Effector memory CD8-positive, alpha-beta T cell (primary cell): ENCODE measurements at places on chromosomes 13 and 19.
A peak's percentile ranks its signal among the peaks of the same experiment; 100 is the strongest.

- no peak for DNase-seq
Observed at GRCh38 chr13:109345433-109345941, 440.9 kb downstream of the IRS2 start.

DNA sequence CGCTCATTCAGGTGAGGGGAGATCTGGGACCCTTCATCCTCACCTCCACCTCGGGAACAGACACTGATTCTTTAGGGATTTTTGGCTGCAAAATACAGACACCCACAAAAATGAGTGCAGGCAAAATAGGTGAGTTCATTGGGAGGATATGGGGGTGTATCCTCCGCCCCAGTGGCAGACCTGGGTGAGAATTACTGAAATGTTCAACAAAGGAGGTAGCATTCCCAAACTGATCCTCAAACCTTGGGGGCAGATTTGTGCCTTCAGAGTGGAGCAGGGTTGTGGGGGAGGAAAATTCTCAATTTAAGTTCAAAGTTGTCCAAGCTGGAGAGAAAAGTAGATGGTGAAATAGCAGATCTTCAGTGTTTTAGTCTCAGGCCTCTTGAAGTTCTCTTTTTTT, 31.3 kb upstream of the SIN3B start:
- DNase-seq, result no peak

DNA sequence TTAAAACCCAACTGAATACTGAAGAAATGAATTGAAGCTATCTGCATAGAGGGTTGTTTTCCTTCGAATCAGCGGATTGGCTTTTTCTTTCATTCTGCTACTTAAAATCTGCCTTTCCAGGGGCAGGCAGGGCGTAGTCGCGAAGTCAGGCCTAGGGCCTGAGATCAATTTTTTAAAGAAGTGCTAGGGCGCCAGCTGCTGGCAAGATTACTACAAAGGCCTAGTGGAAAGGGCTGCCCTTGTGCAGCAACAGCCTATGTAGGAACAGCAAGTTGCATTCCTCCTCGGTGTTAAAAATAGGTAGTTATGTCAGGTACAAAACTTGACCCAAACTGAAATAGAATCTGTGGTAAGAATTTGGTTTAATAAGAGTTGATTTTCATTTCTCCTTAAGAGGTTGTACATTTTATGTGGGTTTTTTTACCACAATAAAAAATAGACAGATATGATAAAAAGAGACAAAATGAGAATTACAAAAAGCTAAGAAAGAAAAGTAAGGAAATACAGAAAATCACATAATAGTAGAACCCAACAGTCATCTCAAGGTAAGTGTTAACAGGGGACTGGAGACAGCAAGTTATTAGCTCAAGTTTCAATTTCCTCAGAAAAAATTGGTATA, 9.5 kb upstream of the URAD start:
- DNase-seq, result no peak

DNA sequence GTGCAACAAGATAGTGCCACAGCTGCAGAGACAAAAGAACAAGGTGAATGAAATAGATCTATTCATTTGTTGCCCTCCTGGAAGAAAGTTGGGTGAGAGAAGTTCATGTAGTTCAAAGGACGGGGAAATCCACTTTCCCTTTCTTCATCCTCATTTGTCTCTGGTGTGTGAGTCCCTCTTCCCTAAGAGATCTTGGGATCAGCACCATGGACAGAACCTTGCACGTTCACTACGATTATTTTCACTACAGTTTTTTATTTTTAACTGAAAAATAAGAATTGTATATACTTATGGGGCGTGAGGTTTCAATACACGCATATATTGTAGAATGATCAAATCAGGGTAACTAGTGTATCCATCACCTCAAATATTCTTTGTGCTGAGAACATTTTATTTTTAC, 29.2 kb downstream of the NLRP5 start:
- no peak for DNase-seq

GRCh38 chr13:49315036-49315565, 67.4 kb downstream of the CDADC1 start:
- no peak for DNase-seq

DNA sequence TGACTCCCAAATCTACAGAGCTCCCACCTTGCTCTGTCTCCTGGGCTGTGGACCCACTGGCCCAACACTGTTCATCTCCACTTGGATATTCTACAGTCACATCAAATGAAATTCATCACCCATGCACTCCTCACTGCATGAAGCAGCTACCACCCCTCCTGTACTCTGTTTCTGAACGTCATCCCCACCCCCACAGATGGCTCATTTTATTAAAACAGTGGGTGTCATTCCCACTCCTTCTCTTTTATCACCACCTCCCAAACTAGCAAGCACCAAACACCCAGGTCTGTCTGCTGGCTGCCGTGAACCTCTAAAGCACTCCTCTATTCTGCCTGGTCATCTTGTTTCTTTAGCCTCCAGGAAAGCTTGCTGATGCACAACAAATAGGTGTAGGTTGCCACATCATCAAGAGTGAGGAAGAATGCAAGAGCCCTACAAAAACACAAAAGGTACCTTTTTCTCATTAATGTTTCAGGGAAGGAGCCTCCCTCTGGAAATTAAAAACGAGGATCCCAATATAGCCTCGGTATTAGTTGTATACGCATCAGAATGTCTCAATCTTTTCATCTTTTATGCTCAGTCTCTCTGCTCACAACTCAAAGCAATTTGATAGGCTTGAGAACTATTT, 91.8 kb downstream of the MIPEP start:
- DNase-seq, result no peak

- peak; percentile 11 for DNase-seq
Observed at GRCh38 chr13:32737111-32737571, 150.9 kb downstream of the PDS5B start.

DNA sequence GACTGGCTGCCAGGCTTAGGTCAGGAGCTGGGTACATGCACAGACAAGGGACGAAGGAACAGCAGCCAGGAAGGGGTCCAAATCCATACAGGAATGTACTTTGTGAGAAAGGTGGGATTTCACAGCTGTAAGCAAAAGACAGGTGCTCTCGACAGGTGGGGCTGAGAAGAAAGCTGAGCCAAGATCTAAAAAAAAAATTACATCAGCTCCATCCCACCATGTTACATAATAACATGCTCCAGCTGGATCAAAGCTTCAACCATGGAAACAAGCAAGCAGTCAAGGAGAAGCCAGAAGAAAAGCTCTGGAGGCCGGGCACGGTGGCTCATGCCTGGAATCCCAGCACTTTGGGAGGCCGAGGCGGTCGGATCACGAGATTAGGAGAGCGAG, 8.0 kb downstream of the UBXN6 start:
- no peak for DNase-seq

- no peak for DNase-seq
Observed at GRCh38 chr13:75800545-75800944, 164.4 kb downstream of the LMO7 start.

DNA sequence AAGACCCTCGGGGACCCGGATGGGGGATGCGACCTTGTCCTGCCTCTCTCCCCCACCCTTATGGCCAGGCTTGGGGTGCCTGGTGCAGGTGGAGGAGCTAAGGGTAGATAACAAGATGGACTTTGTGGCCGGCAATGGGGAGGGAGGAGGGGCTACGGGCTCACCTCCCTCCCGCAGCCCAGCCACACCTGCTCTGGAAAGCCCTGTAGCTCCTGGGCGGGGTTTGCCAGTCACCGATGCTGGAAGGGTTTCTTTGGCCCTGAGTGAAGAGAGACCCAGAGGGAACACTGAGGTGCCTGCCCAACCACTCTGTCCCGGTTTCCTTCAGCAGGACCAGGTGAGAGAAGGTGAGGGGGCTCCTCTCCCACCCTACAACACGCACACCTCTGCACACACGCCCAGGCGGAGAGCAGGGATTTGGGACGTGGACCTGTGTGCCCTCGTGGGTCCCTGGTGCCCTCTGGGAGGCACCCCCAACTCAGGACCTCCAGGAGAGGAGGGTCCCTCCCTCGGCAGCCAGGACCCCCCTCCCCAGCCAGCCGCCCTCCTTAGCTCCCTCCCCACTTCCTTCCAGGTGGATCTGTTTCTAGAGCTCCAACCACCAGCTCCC, at the start of gene FUT2:
Gene FUT2, plus strand, starts transcription at position 229 of the 610 bp plus-strand sequence. CDS start 6,986 bp downstream, outside the sequence.
- no peak for DNase-seq

GRCh38 chr19:23436944-23437343, 41.7 kb upstream of the ZNF91 start:
- no peak for DNase-seq

GRCh38 chr13:74325106-74325505, 190.9 kb upstream of the KLF12 start:
- no peak for DNase-seq

- DNase-seq, result no peak
Observed at GRCh38 chr19:31350693-31351055, 1.4 kb upstream of the TSHZ3 start.

- DNase-seq, result no peak
Observed at GRCh38 chr13:73835138-73835721, 299.0 kb downstream of the KLF12 start.

- DNase-seq, result no peak
Observed at GRCh38 chr13:50788551-50789210, 54.8 kb downstream of the DLEU7 start.

GRCh38 chr13:42367831-42368230, 95.9 kb downstream of the AKAP11 start:
- no peak for DNase-seq

GRCh38 chr19:38834590-38834989, 3.0 kb upstream of the ECH1 start:
- no peak for DNase-seq

DNA sequence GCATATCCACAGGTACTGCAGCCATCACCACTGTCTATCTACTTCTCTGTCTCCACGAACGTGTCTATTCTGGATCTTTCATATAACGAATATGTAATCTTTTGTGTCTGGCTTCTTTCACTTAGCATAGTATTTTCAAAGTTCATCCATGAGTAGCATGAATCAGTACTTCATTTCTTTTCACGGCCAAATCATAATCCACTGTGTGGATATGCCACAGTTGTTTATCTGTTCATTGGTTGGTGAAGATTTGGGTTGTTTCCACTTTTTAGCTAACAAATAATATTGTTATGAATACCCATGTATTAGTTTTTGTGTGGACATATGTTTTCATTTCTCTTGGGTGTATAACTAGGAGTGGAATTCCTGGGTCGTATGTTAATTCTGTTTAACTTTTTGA, 14.4 kb downstream of the RGCC start:
- no peak for DNase-seq

GRCh38 chr13:41428155-41428554, 29.2 kb upstream of the RGCC start:
- peak; percentile 40 for DNase-seq

- DNase-seq, result no peak
Observed at GRCh38 chr13:86464193-86464592, 665.0 kb upstream of the SLITRK6 start.

DNA sequence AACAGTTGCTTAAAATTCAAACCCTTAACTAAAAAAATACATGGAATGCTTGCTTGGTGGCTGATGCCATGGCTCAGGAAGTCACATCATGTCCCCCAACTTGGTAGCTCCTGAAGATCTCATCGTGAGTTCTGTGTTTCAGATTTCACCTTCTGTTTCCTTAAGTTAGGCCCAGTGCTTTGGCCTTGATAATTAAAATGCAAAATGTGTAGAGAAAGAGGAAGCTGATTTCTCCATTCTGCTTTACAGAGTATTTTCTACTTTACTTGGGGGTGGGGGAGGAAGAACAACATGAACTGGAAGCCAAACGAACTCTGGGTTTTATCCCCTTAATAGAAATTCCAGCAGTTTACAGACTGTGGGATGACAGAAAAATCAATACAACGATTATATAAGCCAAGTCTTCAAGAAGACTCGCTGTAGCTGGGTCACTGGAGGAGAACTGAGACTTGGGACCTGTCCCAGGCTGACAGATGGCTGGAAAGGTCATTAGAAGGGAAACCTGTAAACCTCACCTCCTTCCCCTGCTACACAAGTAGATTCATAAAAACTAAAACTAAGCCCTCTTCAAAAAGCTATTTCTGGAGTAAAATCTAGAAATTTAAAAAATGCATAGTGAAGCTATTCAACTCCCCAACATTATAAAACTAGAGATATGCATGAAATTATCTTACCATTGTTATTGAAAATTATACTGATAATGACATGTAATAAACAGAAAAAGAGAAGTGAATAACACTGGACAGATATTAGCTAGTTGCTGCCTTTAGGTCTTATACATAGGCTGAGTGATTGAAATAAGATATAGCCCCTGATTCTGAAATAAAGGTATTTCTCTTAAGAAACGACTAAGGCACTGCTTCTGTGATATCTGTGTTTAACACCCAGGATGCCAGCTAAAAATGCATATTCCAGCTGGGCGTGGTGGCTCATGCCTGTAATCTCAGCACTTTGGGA, 22.1 kb upstream of the GGACT start:
- DNase-seq, result no peak

DNA sequence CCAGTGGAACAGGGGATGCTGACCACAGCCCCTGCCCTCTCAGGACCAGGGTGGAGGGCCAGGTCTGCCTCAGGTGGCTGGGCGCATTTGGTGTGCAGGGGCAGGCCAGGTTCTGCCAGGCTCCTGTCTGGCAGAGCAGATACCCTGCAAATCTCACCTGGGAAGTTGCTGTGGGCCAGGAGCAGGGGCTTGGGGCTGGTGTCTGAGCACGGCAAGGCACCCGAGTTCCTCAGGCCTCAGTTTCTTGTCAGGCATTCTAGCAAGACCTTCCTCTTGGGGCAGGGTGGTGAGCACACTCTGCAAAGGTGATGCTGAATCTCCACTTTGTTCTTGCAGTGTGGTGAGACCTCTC, 1.1 kb downstream of the CRTC1 start:
- no peak for DNase-seq

GRCh38 chr13:75145927-75146326, 336.0 kb downstream of the TBC1D4 start:
- no peak for DNase-seq

GRCh38 chr13:76630629-76631230, 255.5 kb downstream of the KCTD12 start:
- no peak for DNase-seq

DNA sequence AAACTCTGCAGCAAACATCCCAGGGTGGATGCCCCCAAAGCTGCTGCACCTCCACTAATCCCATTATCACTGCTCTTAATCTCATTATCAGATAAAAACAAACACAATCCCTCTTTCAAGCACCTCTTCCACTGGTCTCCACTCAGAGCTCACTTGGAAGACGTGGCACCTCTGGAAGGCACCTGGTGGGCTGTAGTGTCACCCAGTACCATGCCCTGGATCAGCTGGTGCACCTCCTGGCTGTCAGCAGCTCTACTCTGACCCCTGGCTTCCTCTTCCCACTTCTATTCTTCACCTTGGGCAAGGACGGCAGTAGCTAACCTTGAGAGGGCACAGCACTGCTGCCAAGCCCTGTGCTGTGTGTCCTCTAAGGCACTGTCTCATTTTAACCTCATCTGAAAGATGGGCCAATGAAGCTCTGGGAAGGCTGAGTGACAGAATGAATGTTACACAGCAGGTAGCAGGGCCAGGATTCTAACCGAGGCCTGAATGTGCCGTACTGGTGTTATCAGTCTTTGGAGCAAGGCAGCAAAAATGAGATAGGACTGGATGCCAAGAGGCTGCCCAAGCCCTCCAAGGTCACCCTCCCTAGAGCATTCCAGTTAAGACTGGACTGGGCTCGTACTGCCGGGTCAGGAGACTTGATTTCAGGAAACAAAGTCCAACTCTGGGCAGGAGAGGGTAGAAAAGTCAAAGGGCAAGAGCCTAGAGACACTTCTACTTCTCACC, 7.4 kb downstream of the BRD4 start:
- DNase-seq, result no peak

- DNase-seq, result no peak
Observed at GRCh38 chr13:52449331-52450011, 963 bp downstream of the VPS36 start.
